ENCODE measurements at places on chromosomes 4 and X.

- no peak for DNase-seq
These were observed 67.4 kb upstream of the CPEB2 start for GRCh38 chr4:14934704-14935390.

- DNase-seq, result no peak
These were observed 18.7 kb downstream of the FLNA start for GRCh38 chrX:154355776-154356140.

DNA sequence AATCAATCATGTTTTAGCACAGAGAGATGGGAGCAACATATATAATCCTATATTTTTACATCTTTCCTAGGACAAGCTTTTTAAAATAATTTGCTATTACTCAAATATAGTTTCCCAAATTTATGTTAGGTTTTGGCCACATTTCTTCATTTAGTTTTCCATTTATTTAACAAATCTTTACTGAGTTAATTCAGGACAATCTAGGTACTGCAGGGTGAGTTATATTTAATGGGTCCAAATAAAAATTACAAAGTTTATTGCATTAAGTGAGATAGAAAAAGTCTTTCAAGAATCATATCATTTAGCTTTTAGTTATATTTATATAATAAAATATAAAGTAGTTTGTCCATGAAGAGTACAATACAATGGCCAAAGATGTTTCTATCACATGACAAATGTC, 269.2 kb downstream of the EPHA5 start:
- DNase-seq, result no peak

DNA sequence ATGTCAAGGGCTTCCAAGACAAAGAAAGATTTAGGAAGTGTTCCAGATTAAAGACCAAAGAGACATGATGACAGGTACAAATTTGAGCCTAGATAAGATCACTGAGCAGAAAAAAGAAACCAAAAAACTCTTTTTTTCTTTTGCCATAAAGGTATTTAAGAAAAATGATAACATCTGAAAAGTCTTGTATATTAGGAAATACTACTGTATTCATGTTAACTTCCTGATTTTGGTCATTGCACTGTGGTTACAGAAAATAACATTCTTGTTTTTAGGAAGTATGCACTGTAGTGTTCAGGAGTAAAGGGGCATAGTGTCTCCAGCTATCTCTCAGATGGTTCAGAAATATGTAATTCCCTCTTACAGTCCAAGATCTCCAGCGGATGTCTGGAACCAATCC, 37.1 kb downstream of the RWDD4 start:
- DNase-seq, result no peak

DNA sequence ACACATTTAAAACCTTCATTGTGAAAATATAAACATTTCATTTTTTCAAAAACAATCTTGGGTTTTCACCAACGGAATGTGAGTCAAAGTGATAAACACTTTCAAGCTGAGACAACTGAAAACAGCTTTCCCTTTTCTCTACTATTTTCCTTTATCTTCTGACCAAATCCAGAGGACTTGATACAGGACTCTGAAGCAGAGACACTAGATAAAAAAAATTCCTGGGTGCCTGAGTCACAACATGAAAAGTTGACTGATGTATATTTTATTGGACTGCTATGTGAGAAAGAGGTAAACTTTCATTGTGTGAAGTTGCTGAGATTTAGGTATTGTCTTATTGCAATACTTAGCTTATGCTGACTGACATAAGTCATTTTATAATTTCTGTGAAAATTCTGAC, 411.2 kb downstream of the SPOCK3 start:
- DNase-seq, result no peak
